ENCODE measurements at places on chromosomes 3 and 15. TPM values are rescaled to one million over a fixed set of nuclear protein-coding genes. Genes with fewer than 3 reads are reported as not detected.

Gene GOLGA6L4
- total RNA-seq, result 2.2 TPM

Gene CCDC191
- total RNA-seq, result 0.98 TPM

Gene CNTN3
- total RNA-seq, result 5.7 TPM

Gene NAA80
- 4.9 TPM for total RNA-seq

Gene CD200
- total RNA-seq, result 0.38 TPM

Gene GNB4
- total RNA-seq, result 3.3 TPM

Gene KNG1
- total RNA-seq, result 1,019 TPM

Gene PP2D1
- total RNA-seq, result not detected

Gene CHP1
- total RNA-seq, result 176 TPM

Gene UBAP1L
- total RNA-seq, result 5.5 TPM

Gene MFSD1
- 28.5 TPM for total RNA-seq

Gene CLRN1
- total RNA-seq, result not detected

Gene TICRR
- 0.10 TPM for total RNA-seq

Gene SMAD3
- 17.1 TPM for total RNA-seq

GRCh38 chr15:70892912-70893560 is 410 bp downstream of the LRRC49 start:
- no peak for DNase-seq

DNA sequence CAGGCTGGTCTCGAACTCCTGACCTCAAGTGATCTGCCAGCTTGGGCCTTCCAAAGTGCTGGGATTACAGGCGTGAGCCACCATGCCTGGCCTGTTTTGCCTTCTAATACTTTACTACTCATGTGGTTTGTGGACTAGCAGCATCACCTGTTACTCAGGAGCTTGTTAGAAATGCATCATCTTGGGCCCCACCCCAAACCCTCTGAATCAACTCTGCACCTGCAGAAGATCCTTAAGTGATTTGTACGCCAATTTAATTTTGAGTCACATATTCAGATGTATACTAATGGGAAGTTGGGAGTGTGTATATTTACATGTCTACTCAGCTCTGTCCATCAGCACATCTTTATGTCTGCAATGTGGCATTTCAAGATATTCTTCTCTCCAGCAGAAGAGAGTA is 6.1 kb downstream of the TBC1D21 start:
- DNase-seq, result peak; percentile 4

- DNase-seq, result no peak
These were observed 207.6 kb upstream of the MDFIC2 start for GRCh38 chr3:70519913-70520659.

GRCh38 chr3:46706771-46707582 is 5.8 kb downstream of the TMIE start:
- no peak for DNase-seq

GRCh38 chr3:110808630-110809029 is 263.0 kb upstream of the NECTIN3 start:
- DNase-seq, result no peak

GRCh38 chr15:72998226-72998625 is 54.0 kb upstream of the NEO1 start:
- no peak for DNase-seq

- no peak for DNase-seq
These were observed 1.7 kb downstream of the PLA2G4D start for GRCh38 chr15:42092398-42093318.

- DNase-seq, result no peak
These were observed 264.9 kb upstream of the CCDC54 start for GRCh38 chr3:107112356-107112755.

- no peak for DNase-seq
These were observed 38.0 kb upstream of the CMTM8 start for GRCh38 chr3:32200490-32200889.

- DNase-seq, result no peak
These were observed 2.1 kb downstream of the PODXL2 start for GRCh38 chr3:127630811-127631714.

DNA sequence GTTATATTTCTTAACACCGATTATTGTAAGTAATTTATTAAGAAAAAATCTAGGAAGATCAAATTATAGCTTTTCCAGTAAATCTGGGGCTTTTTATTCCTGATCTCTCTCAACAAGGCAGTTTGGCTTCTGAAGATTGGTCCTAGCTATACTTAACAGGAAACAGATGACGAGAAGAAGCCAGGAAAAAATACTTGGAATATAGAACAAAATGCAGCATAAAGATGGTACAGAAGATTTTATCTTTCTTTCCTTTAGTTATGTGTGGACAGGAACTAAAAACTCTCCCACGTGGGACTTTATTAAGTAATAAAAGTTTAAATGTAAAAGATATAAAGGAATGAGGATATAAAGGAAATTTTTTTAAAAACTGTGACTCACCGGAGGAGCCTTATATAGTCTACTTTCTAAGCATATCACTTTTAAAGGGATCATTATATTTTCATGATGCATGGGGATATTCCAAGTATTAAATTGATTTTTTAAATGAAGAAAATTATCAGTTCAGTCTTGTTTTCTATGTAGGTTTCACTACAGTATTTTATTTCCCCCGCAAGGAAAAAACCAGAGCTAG is 8.2 kb downstream of the B3GNT5 start:
- no peak for DNase-seq

- DNase-seq, result no peak
These were observed 145.6 kb downstream of the LSAMP start for GRCh38 chr3:116299646-116300081.

- no peak for DNase-seq
These were observed 19.1 kb downstream of the FAM81A start for GRCh38 chr15:59457103-59457502.

- no peak for DNase-seq
These were observed 145.4 kb downstream of the KLHL25 start for GRCh38 chr15:85649372-85649771.

- no peak for DNase-seq
These were observed 137.6 kb downstream of the FBLN2 start for GRCh38 chr3:13686367-13687160.

DNA sequence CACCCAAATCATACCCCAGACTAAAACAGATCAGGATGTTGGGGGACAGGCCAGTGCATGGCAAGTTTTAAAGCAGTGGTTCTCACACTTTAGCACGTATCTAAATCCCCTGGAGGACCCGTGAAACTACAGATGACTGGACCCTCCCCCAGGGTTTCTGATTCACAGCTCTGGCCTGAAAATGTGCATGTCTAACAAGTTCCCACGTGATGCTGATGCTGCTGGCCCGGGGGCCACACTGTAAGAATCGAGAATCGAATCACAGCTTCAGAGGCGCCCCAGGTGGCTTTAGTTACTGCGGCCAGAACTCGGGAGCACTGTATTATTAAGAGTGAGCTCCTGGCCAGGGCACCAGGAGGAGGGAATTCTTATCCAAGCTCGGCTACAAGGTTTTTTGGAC is 11.6 kb downstream of the ADAMTS17 start:
- DNase-seq, result no peak

DNA sequence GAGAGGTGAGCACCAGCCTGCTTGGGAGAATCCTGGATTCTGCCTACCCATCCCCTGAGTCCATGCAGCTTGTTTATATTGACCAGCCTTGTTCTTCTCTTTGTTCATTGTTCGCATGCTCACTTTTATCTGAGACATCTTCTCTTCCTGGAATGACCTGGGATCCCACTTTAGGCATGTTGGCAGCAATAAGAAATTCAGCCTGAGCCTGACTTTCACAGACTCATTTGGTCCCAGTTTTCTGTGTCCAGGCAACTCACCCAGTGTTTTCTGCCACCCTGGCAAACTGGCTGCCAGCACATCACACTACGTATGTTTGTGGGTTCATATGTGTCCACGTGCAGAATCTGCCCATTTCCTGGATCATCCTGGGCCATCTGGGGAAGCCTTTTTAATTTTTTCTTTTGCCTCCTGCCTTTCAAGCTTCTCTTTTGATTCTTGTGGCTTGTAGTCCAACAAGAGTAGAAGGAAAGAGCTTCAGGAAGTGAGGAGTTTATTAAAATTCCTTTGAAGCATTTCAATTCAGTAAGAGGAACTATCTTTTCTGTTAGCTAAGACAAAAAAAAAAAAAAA is 199.9 kb downstream of the FNDC3B start:
- DNase-seq, result no peak

DNA sequence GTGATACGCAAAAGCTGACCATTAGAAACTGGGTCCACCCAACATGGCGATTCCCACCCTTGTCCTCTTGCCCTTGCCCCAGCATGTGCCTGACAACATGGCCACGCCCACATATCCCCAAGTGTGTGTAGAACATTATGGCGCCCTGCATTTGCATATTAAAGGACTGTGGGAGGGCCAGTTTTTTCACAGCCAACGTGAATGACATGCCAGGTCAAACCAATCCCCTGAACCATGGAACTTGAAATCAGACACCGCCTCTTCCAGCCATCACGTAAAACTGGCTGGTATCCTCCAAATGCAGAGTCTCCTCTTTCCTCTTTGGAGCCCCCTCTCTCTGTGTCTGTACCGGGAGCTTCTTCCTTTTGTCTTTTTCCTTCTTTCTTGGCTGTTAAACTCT is 156.7 kb upstream of the EPHA6 start:
- DNase-seq, result no peak

- no peak for DNase-seq
These were observed 341.1 kb downstream of the PDCD6IP start for GRCh38 chr3:34139566-34139965.

- no peak for DNase-seq
These were observed 15.3 kb upstream of the FMN1 start for GRCh38 chr15:33209575-33210481.

GRCh38 chr15:29142129-29142747 is 127.4 kb downstream of the NSMCE3 start:
- peak; percentile 28 for DNase-seq

DNA sequence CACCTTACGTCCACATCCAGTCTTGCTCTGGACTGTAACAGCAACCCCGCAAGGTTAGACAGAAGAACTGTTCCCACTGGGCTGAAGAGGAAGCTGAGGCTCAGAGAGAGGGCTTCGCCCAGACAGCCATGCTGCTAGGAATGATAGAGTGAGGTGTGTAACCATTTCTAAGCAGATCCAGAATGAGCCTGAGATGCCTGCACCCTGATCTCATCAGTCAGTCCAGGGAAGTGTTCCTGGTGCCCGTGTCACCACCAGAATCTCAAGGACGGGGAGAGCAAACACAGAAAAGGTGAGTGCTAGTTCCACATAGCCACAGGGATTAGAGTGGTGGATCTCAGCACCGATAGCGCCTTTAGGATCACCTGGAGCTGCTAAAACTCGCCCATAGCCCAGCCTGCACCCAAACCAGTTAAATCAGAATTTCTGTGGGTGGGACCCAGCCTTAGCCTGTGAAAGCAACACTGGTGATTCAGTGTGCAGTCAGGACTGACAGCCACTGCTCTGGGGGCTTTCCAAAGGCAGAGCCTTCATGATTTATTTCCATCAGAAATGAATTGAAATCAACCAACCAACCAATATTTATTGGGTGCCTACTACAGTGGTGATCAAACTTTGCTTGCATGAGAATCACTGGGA is 12.3 kb downstream of the ISLR start:
- no peak for DNase-seq

DNA sequence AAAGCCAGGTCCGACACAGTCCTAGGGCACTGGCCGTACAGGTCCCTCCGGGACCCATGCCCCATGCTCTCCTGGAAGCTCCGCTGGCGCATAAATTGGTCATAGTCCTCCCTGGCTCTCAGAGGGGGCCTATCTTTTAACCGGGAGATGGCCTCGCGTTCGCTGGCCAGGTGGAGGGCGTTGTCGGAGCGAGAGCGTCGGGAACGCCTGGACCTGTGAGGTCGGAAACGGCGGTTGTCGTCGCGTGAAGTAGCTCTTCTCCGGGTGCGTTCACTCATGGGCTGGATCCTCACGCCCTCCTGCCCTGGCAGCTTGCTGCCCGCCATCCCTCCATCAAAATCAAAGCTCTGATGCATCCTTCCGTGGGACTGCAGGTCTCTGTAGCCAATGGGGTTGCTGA is 76.0 kb upstream of the PSMD6 start:
- DNase-seq, result no peak

GRCh38 chr15:72176159-72176558 is 21.4 kb downstream of the GRAMD2A start:
- DNase-seq, result no peak

GRCh38 chr3:72345980-72346379 is 502.3 kb downstream of the SHQ1 start:
- no peak for DNase-seq

GRCh38 chr3:171293142-171293782 is 166.9 kb downstream of the TNIK start:
- no peak for DNase-seq

- no peak for DNase-seq
These were observed 212.1 kb downstream of the ADAMTS17 start for GRCh38 chr15:100129677-100130076.

- no peak for DNase-seq
These were observed 73.5 kb downstream of the DAPK2 start for GRCh38 chr15:63972801-63973200.

GRCh38 chr3:161233557-161233956 is 12.4 kb downstream of the NMD3 start:
- DNase-seq, result no peak

GRCh38 chr3:39127908-39128304 is 20.4 kb downstream of the TTC21A start:
- no peak for DNase-seq

DNA sequence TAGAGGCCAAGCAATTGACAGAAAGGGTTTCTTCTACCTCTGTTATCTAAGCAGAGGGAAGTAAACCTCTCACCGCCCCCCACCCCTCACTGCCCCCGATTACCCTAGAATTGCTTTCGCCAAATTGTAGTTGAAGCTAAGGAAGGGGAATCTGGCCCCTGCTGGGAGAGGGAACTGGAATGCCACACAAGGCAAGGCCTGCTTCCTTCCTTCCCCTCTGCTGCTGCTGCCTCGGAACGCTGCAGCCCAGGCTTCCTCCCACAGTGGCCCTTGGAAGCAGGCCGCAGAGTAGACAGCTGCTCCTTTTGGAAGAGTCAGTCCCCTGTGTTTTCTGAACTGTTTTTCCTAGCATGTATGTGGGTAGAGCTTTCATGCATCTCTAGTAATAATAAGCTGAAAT is 21.6 kb downstream of the RLBP1 start:
- DNase-seq, result no peak

GRCh38 chr15:94778840-94779239 is 547.5 kb downstream of the MCTP2 start:
- no peak for DNase-seq

- DNase-seq, result no peak
These were observed 189.2 kb downstream of the DTWD1 start for GRCh38 chr15:49809894-49810609.

GRCh38 chr15:57108296-57108695 is 189.9 kb downstream of the TCF12 start:
- no peak for DNase-seq

DNA sequence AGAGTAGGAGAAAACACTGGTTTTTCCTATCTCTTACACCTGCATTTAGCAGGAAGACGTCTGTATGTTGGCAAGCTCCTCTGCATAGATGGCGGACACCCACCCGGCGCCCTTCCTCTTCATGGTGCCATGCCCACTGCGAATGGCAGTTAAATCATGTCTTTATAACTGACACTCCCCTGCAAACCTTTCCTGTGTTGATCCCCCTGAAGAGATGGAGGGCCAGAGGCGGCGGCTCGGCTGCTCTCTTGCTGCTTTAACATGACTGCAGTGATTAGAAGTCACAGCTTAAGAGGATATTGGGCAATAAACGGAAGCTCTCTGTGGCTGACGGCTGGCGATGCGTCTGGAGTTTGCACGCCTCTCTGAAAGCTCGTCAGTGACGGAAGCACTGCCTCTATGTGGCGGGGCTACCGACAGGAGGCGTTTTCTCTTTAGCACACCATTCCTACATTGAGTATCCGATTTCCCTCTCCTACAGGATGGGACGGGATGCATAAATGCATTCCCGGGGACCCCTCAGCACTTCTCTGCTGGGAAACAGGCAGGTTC is 25.5 kb upstream of the SNRPA1 start:
- DNase-seq, result no peak
